CD4-positive, alpha-beta T cell treated with Interleukin-17A for 1 hour (primary cell): ENCODE measurements at places on chromosomes 2 and 18.
A peak's percentile ranks its signal among the peaks of the same experiment; 100 is the strongest.

GRCh38 chr18:22827216-22827615, 105.9 kb upstream of the RBBP8 start:
- DNase-seq, result no peak

DNA sequence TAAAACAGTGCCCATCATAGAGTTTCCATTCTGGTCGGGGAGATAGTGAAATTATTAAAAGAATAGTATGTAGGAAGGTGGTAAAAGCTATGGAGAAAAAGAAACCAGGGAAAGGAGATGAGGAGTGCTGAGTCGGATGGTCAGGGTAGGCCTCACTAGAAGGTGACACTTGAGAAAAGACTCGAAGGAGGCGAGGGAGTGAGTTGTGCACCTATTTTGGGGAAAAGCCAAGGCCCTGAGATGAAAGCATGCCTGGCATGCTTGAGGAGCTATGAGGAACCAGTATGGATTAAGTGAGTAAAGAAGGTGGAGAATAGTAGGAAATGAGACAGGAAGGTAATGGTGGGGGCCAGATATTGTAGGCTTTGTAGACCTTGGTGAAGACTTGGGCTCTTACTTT, 7.3 kb upstream of the TTLL4 start:
- DNase-seq, result no peak

DNA sequence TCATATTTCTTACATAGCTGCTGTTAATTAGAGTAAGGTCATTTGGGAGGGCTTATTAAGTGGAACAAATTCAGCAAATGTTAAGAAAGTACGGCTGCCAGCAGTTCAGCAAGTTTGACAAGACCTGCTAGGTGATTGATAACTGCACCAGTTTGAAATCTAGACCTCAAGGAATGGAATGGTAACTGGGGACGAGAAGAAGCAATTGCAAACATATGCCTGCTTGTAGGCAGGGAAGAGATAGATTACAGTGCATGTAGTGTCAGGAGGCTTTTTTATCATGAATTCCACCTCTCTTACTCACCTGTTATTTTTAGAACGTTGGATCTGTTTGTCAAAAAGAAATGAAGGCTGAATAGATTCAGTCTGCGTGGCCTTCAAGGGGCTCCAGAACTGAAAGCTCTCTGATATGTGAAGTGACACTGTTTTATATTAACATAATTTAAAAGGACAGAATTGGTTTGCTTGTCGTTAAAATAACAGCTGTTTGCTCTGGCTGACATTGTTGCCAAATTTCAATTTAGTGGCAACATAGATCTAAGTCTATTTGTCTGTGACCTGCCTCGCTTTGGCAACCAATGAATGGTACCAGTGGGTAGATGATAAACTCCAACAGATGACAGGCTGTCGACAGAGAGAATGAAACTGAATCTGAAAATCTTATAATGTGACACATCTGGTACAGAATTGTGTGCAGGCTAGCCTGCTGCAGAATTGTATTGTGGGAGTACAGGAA, 199.3 kb downstream of the ZNF407 start:
- no peak for DNase-seq

GRCh38 chr2:188512456-188512855, 220.8 kb downstream of the GULP1 start:
- DNase-seq, result no peak

- DNase-seq, result no peak
Measured at GRCh38 chr18:6591491-6591890, 138.0 kb upstream of the ARHGAP28 start.

DNA sequence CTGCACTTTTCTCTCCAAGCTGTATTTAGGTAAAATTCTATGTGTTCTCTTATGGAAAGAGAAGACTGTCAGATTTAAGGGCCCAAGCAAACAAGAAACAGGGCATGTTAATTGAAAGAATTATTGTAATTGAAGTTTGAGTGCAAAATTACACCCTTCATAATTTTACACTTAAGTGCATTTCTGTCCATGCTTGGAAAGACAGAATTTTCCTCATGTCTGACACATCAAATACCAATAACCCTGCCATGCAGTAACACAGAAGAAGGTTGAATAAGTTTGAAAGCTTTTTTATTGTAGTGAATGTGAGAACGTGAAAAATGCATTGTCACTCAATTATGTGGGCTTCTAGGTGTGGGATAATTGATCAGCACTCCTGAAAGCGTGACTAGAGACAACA, 52.9 kb upstream of the PARD3B start:
- no peak for DNase-seq

DNA sequence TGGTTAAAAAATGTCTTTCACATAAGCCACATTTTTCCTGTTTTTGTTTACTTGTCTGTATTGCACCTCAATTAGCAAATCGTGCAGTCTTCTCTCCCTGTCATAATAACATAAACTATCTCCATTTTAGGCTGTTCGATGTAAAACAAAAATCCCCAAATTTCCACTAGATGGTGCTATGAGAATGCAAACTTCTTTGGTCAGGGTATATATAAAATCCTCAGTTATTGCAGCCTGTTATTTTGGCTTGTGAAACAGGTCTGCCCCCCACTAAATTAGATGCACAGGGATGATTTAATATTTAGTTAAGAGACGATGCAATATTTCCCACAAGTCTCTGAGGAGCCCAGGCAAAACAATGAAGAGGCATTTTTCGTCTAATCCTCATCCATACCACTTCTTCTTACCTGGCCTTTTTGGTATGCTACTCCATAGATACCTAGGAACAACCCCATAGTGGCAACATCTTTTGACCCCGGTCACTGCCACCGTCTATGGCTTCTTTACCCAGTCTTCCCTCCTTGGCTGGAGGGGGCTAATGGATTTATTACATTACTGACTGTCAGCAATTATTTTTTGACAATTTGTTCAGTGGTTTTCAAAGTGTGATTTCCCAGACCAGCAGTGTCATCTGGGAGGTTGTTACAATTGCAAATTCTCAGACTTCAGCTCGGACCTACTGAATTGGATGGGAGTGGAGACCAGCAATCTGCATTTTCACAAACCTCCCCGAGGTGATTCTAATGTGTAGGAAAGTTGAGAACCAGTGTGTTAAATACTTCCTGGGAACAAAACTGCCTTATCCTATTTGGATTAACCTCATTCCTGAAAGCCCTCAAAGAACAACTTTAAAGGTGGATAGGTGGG, 117.4 kb upstream of the CWC22 start:
- DNase-seq, result peak; percentile 60

GRCh38 chr18:55432307-55433040, 155.5 kb downstream of the TCF4 start:
- no peak for DNase-seq

GRCh38 chr2:241981076-241981700, 111.7 kb downstream of the RTP5 start:
- no peak for DNase-seq

DNA sequence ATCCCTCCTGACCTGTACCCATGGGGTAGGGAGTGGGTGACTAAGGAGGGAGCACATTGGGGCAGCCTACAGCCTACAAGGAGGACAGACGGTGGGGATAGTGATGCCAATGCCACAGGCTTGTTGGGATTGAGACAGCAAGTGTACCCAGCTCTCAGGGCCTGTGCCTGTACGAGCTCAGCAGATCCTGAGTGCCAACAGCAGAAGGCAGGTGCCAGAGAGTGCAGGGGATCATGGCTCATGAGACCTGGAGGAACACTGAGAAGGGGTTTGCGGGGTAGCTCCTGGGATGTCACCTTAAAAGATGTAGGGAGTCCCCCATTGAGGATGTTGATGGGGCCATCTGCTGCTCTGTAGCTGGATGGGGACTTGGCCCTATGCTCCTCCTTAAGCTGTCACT, 10.3 kb upstream of the SNED1 start:
- no peak for DNase-seq

DNA sequence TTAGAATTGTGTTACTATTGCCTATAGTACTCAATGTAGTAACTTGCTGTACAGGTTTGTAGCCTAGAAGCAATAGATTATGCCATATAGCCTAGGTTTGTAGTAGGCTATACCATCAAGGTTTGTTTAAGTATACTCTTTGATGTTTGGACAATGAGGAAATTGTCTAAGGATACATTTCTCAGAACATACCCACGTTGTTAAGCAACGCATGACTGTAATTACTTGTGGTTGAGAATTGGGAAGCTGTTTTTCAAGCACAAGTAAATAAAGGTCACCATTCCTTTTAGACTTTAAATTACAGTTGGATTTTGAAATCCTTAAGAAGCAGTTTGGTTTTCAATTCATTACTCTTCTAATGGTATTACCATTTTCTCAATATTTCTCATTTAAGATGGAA, 89.8 kb upstream of the KCNH7 start:
- no peak for DNase-seq

DNA sequence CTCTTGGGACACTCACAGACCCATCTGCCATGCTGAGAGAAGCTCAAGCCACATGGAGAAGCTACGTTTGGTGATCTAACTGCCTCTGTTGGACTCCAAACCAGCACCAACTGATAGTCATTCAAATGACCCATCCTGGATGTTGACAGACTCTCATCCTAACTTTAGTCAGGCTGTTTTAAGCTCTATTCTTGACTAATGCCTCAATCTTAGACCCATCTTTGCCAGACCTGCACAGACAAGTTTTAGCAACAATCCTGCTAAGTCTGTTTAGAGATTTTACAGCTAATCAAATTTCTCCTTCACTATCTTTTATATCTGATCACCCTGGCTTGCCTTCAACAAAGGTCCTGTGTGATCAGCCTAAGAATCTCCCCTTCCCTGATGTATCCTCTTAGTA, 245.1 kb downstream of the SCG2 start:
- no peak for DNase-seq

- DNase-seq, result no peak
Measured at GRCh38 chr2:105125428-105125827, 87.6 kb downstream of the MRPS9 start.
